Renal cortical epithelial cell (primary cell): ENCODE measurements at places on chromosomes 7 and 10.

DNA sequence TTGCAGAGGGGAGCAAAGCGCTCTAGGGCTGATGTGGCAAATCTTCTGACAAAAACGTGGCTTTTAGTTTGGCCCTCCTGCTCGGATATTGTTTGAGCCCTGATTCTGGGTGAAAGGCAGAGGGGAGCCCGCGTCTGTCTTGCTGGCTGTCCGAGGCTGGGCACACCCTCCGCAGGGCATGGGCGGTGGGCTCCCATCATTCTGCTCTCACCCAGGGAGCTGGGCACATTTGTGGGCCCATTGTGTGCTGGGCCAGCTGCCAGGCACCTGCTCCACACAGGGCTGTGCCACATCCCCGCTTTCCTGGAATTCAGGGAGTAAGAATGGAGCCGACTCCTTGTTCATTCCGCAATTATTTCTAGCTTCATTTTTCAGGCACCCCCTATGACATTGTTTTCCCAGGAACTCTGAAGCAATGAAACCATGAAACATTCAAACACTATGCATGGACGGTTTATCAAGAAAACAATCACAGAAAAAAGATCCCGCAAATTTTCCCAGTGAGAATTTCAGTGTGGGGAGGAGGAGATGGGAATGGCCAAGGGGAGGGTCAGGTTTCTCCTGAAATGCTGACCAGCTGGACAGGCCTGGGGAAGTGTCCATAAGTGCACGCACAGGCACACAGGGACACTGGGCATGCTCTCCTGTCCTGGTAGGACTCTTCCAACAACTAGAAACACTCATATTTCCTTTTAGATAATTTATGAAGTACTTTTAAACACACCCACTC, 341.1 kb downstream of the CXCL12 start:
- peak; percentile 9 for DNase-seq

DNA sequence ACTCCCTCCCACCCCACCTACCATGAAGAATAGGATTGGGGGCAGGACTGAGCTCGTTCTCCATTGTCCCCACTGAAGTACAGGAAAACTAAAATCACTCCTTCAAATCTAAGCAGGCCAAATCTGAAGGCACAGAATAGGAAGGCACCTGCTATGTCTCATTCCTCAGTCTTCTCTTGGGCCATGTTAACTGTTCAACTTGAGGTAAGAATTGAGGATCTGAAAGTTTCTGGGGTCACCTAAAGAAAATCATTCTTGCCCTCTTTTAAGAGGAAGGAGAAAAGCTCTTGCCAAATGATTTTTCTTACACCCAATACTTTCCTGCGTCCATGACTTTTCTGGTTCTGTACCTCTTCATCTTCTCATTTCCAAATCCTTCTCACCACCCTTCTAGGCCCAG, 4.9 kb downstream of the CPN1 start:
- no peak for DNase-seq

DNA sequence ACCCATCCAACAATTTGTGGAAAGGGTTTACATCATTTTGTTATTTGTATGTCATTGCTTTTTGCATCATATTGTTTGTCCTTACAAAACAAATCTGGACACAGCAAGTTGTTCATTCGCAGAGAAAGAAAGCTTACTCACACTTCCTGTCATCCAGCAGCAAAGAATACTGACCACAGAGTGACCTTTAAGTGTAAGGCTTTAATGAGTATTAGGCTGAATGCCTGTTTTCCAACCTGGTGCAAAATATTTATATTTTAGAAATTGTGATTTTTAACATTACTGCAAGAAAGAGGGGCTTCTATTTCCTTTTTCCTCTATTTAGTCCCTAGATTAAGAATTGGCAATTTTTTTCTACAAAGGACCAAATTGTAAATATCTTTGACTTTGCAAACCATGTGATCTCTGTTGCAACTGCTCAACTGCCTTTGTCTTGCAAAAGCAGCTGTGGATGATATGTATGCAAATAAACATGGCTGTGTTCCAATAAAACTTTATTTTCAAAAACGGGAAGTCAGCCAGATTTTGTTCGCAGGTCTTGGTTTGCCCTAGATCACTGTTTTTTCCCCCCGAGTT, 27.8 kb upstream of the ITGB1 start:
- DNase-seq = peak; percentile 98

- no peak for DNase-seq
Measured at GRCh38 chr7:148877517-148877916, 6.6 kb downstream of the EZH2 start.

GRCh38 chr10:70034232-70034631, 18.4 kb upstream of the MACROH2A2 start:
- no peak for DNase-seq

- peak; percentile 11 for DNase-seq
Measured at GRCh38 chr7:115332691-115333090, 410.8 kb downstream of the MDFIC start.

- DNase-seq = no peak
Measured at GRCh38 chr10:86123715-86124114, 242.9 kb downstream of the GRID1 start.

DNA sequence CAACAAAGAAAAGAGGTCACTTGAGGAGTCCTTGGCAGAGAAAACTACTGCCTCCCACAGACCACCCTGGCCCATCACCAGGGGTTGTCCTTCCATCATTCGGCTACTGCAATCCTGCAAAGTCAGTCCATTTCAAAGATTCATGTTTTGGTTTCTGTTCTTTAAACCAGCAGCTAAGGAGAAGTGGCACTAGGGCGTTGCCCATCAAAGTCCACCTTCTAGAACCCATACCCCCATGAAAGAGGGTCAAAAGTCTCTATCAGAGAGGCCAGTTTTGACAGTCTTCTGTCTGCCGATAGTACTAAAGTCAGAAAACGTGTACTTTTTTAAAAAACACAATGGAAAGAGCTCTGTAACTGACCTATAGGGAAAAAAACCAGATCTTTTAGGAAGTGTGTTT, 14.4 kb downstream of the CCDC6 start:
- DNase-seq = no peak

DNA sequence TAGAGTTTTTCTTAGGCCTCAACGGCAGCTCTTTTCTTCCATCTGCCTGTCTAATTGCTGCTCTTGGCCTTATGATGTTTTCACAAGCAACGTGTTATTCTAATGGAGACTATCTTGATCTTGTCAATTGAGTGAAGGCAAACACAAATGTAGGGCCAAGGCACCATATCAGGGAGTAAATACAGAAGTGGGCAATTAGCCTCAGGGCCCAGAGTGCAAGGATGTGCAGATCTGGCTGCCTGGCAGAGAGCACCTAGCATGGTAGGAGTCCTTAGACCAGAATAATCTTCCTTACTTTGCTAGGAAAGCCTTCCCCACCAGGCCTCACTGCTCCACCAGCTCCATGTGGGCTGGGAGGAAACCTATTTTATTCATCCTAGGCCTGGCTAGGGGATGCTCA, 590.9 kb downstream of the LRMDA start:
- no peak for DNase-seq

- no peak for DNase-seq
Measured at GRCh38 chr10:86047588-86047987, 319.0 kb downstream of the GRID1 start.

- peak; percentile 29 for DNase-seq
Measured at GRCh38 chr10:93541402-93542357, 24.8 kb upstream of the FFAR4 start.

- peak; percentile 6 for DNase-seq
Measured at GRCh38 chr7:137687556-137688265, 159.1 kb downstream of the DGKI start.

DNA sequence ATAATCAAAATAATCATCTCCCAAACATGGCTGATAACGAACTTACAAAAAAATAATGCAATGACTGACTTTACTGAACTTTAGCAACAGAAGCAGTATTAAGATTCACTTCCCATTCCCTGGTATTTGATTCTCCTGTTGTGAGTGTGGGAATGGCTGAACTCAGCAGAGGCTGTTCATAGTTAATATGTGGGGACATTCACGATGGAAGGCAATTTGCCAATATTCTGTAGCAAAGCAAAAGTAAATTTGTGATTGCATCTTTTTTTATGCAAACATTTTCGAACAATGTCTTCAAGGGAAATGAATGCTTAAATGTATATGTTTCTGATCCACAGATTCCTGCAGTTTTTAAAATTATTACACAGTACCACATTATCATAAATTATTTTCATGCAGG, 431.7 kb upstream of the KLF6 start:
- no peak for DNase-seq

DNA sequence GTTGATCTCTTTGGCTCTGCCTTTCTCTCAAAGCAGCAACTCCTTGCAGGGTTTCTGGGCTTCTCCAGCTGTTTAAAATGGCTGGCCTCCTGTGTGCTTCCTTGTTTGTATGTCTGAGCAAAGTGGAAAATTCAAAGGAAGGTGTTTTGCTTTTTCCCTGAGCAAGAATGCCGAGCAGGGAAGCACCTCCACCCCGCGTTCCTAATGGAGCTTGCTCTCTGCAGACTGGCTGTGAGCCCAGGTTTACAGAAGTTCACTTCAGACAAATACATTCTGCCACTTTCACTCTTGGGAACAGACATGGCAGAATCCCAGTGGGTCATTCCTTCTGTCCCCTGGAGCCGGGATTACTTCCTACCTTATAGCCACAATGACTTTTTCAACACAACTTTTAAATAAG, 181.8 kb upstream of the AGK start:
- peak; percentile 62 for DNase-seq

DNA sequence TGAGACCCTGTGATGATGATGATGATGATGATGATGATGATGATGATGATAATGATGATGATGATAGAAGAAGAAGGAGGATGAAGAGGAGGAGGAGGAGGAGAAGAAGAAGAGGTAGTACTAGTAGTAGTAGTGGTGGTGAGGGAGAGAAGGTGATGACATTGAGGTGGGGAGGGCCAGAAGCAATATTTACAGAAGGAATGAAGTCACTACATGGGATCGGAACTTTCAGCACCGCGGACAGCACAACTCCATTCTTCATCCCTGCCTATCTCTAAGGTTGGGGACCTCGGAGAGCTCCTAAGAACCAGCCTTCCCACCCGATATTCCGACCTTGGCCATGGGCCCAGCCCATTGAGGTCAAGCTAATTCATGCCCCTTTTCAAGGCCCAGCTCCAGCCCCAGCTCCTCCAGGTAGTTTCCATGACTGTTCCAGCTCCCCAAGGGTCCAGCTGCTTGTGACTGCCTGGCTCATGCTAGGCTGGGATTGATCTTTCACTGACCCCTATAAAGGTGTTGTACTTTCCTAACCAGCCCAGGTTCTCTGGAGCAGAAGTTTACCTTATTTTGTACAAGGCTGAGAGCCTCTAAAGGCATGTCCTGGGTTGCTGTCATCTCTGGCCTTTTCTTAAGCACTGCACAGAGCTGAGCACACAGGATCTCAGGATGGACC, 10.3 kb downstream of the CRHR2 start:
- DNase-seq = peak; percentile 59

DNA sequence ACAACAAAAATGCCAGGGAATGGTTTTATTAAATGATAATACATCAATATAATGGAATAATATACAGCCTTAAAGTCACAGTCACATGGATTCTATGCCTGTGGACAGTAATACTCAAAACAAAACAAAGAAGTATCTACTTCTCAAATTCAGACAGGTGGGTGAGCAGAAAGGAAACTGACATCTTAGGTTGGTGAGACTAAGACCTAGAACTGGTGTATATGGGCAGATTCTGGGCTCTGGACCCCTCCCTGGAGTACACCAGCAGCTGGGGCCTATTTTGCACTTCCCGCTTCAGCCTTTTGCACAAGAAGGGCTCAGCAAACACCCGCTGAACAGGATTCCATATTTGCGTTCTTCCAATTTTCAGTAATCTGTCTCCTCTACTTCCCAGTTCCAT, 5.4 kb upstream of the FIS1 start:
- no peak for DNase-seq

DNA sequence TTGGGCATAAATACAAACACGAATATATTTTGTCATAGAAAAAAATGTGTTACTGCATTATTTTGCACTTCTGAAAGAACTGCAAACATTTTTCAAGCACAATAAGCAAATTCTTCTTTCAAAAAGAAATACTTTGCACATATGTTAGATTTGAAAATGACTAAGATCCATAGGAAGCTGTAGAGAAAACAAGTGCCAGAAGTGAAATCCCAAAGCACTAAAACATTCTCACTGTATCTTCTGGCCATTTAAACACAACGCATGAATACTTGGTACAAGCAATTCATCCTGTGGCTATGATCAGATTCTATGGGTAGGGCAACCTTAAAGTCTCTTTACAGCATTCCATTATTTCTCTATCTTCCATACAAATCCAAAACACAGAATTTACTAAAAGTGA, 225.4 kb upstream of the IMMP2L start:
- DNase-seq = no peak

GRCh38 chr7:127580612-127581011, 4.8 kb downstream of the GCC1 start:
- no peak for DNase-seq

DNA sequence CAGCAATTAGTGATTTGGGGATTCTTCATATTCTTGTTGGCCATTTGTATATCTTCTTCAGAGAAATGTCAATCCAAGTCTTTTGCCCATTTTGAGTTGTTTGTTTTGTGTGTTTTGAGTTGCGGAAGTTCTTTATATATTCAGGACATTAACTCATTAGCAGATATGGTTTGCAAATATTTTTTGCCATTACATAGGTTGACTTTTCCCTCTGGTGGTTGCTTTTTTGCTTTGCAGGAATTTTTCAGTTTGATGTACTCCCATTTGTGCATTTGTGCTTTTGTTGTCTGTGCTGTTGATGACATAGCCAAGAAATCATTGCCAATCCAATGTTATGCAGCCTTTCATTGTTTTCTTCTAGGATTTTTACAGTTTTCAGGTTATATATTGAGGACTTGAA, 63.6 kb upstream of the DNAJC1 start:
- no peak for DNase-seq

DNA sequence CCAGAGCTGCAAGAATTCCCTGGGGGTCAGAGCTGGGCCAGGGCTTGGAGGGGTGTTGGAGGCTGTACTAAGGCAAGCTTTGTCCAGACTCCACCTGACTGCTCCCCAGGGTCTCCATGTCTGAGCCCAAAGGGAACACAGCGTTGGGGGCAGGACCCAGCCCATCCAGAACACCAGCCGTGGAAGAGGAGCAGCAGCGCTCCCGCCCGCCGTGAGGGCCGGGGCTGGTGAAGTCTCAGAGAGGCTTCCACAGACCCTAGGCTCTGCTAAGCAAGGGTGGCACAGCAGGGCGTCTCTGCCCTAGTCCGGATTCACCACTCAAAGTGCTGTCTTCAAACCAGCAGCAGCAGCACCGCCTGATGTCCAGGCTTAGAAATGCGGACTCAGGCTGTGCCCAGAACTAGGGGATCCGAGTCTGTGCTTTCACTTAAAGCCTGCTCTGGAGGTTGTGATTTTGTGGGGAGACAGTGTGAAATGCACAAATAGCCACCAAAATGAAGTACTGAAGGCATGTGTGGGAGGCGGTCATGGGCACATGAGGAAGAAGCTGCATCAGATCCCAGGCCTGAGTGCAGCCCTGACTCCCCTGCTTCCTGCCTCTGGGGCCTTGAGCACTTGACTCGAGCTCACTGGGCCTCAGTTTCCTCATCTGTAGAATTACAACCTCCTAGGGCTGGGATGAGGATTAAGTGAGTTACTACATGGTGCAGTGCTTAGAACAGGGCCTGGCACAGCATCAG, 16.6 kb upstream of the AQP1 start:
- DNase-seq = no peak

- DNase-seq = no peak
Measured at GRCh38 chr10:60753152-60753551, 25.1 kb upstream of the CDK1 start.

- peak; percentile 45 for DNase-seq
Measured at GRCh38 chr7:140304191-140304799, 94.0 kb downstream of the SLC37A3 start.

- no peak for DNase-seq
Measured at GRCh38 chr10:131750973-131751826, 149.6 kb upstream of the PPP2R2D start.
